ENCODE measurements at places on chromosomes 6 and 20.
A peak's percentile ranks its signal among the peaks of the same experiment; 100 is the strongest.

- DNase-seq: no peak
Measured at GRCh38 chr6:96015518-96016333, at the start of gene FUT9. Gene FUT9 (plus strand): TSS chr6:96015974. CDS start chr6:96203156, 187,182 bp downstream.

GRCh38 chr6:16267428-16268263 lies 29.3 kb downstream of the GMPR start:
- DNase-seq: no peak

DNA sequence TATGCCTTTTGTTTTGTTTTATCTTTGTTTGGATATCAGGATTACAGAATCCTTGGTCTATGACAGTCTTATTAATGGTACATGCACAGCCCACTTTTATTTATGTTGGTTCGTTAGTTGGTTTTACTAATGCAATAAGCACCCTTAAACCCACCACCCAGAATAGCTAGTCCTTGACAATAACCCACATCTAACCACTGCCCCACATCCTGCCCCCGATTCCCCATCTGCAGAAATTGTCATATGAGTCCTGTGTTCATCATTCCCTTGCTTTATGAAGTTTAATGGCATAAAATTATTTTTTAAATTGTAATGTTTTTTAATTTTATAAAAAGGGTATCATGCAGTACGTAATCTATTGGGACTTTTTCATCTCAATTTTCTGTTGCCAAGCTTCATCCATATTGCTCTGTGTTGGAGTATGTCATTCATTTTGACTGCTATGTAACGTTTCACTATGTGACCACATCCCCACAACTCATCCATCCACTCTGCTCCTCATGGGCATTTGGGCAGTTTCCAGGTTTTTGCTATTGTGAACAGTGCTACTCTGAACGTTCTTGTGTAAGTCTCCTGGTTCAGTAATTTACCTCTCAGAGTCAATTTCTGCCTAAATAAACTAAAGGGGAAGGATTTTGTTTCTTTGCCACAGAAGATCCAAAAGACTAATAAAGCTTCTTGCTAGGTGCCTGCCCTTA lies 150.4 kb downstream of the MRPL14 start:
- no peak for DNase-seq

DNA sequence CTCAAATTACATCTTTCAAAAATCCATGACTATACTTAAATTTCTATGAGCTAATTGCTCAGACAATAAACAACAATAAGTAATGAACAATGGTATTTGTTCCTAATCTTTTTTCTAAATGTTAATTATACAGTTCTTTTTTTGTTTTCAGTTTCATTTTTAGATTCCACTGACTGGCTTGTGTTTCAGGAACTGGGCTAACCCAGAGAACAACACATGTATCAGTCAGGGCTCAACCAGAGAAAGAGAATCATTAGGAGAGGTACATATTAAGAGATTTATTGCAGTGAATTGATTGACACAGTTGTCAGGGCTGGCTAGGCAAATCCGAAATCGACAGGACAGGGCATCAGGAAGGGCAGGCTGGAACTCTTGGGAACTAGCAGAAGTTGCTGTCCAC lies 182.8 kb downstream of the GRM1 start:
- no peak for DNase-seq

DNA sequence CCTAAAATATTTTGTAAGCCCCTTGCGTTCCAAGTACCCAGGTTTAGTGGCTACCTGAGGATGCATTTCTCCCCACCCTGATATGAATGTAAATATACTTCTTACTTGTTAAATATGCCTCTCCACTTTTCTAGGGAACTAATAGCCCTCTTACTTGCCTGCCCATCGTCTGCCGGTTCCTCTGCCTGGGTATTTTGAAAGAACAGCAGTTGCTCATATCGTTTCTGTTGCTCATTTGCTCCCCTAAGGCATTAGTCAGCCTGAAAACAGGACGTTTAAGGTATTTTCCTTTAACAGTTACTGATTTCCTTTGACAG lies 141.3 kb upstream of the CARMIL1 start:
- no peak for DNase-seq

- peak; percentile 36 for DNase-seq
Measured at GRCh38 chr20:62875419-62876361, 14.1 kb upstream of the TCFL5 start.

- DNase-seq: no peak
Measured at GRCh38 chr20:35953387-35954199, 709 bp downstream of the SCAND1 start.

GRCh38 chr6:151452750-151453427 lies 963 bp upstream of the RMND1 start:
- DNase-seq: no peak

DNA sequence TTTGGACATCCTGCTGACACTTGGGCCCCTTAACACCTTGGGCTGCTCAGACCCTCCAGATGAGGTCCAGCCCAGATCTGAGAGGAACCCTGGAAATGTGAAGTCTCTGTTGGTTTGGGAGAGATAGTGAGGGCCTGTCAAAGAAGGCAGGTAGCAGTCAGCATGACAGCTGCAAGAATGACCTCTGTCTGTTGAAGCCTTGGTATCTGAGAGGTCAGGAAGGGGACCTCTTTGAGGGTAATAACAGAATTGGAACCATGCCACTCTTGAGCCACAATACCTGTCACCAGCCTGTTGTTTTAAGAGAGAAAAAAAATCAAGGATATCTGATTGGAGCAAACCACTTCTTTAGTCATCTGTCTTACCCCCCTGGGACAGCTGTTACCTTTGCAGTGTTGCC lies 4.2 kb downstream of the SYS1 start:
- no peak for DNase-seq

- no peak for DNase-seq
Measured at GRCh38 chr6:161108916-161109315, 117.3 kb downstream of the MAP3K4 start.

DNA sequence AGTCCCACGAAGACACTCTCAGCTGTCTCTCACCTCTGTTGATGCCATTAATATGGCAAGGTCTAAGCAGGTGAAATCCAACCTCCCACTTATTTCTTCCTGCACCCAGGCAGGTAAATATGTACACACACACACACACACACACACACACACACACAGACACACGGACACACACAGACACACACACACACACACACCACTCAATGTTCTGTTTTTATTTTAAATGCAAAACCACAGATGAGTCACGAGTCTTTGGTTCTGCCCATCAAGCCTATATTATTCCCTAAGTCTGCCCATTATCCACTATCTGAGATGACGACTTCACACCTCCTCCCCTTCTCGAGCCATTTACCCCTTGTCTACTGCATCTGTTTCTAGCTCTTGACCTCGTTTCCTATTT lies 344.7 kb downstream of the CDH26 start:
- DNase-seq: no peak

DNA sequence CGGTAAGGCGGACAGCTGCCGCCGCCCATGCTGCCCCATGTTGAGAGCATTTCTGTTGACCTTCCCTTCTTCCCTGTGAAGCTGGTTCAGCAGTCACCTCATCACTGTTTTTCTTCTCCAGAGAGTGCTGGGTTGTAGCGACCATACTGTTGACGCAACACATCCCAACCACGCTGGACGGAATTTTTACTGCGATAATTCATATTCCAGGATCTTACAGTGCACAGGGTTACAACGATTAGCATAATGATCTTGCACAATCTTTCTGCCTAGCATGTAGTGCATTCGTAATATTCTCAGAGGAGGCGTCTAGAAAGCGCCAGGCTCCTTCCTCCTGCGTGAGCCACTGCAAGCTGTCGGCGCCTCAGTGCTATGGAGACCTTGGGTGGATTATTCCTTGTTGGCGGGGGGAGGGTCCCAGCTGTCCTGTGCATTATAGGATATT lies 137.0 kb downstream of the MTHFD1L start:
- DNase-seq: no peak

DNA sequence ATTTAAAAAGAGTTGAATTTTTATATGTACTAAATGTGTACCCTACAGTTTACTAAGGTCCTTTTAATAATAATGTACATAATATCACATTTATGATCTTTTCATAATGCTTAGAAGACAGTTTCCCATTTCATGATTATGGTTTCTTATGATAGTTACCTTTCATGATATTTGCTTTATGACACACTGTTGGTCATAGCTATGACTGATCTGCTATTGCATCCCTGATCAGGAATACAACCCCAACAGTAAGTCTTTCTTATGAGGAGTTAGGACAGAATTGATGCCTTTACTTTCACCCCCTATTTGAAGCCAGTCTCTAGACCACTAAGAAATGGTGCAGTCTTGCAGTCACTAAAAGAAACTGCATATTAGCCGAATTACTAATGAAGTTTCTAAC lies 31.0 kb downstream of the LCA5 start:
- DNase-seq: no peak

DNA sequence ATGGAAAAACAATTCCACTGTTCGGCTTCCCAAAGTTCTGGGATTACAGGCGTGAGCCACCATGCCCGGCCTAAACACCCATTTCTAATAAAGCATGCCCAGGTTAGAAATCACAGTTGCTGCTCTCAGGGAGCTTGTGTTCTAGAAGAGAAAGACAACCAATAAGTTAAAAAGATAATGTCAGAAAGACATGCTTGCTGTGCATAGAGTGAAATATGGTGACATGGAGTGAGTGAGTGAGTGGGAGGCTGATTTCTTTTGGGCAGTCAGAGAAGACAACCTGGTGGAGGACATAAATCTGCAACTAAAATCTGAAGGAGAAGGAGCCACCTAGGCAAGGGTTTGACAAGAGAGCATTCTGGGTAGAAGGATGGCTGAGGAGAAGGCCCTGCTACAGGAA lies 222.6 kb downstream of the ARID1B start:
- DNase-seq: no peak

GRCh38 chr20:63309261-63310071 lies 16.5 kb downstream of the COL20A1 start:
- no peak for DNase-seq

GRCh38 chr6:151010071-151010470 lies 144.6 kb downstream of the MTHFD1L start:
- DNase-seq: no peak
